ENCODE measurements at places on chromosomes 1 and 21.

DNA sequence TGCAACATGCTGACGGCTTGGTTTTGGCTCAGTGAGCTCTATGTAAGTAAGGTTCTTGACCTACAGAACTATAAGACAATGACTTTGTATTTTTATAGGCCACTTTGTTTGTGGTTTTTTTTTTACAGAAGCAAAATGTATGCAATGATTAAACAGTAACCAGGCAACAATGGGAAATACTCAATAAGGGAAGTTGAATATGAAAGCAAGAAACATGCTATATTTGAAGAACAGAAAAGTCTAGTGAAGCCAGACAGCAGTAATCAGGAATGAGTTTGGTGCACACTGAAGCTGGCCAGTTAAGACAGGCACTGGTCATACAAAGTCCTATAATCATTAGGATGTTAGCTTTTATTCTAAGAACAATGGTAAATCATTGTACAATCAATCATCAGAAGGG, 1926.8 kb downstream of the NCAM2 start:
- DNase-seq = no peak

- no peak for DNase-seq
Observed at GRCh38 chr1:174692313-174692712, 244.5 kb downstream of the GPR52 start.

DNA sequence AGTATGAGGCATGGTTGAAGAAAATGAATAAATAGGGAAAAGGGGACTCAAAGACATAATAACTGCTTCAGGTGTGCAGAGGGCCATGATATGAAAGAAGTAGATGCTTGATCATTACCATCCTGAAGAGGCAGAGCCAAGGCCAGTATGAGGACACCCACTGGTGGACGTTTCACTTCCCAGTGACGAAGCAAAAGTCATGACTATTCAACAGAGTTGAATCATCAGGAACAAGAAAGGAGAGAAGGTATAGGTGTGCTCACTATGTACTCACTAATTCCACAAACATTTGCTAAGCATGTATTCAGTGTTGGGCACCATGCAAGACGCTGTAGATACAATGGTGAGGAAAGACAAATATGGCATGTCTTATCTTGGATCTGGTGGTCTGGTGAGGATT, 319.2 kb upstream of the RUNX1 start:
- DNase-seq = no peak

GRCh38 chr1:116934586-116935207, 25.0 kb downstream of the PTGFRN start:
- no peak for DNase-seq

DNA sequence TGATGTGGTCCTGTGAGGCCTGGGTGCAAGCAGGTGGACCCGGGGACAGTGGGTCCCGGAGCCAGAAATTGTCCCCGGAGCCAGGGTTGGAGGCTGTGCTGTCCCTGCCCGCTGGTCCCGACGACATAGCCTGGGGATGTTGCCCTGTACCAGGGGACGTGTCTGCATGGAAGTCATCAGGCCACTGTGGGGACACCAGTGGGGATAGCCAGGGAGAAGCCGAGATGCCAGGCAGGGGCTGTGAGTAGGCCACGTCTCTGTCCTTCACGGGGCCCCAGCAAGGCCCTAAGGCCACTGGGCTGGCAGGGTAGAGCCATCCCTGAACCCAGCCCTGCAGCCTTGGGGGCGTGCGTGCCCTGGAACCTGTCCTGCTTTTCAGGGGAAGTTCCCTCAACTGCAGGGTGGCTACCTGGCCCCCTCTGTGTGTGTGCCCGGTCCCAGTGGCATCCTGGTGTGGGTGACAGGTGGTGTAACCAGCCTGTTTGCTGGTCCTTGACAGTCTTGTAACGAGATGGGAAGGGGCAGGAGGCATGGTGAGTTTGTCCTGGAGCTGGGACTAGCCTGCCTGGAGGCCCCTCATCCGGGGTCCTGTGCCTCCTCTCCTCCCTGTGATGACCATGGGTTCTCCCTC, 73.2 kb downstream of the OBSCN start:
- no peak for DNase-seq

GRCh38 chr1:159066108-159066507, 10.5 kb downstream of the AIM2 start:
- no peak for DNase-seq

GRCh38 chr21:42474043-42474831, 21.8 kb downstream of the RSPH1 start:
- DNase-seq = no peak

DNA sequence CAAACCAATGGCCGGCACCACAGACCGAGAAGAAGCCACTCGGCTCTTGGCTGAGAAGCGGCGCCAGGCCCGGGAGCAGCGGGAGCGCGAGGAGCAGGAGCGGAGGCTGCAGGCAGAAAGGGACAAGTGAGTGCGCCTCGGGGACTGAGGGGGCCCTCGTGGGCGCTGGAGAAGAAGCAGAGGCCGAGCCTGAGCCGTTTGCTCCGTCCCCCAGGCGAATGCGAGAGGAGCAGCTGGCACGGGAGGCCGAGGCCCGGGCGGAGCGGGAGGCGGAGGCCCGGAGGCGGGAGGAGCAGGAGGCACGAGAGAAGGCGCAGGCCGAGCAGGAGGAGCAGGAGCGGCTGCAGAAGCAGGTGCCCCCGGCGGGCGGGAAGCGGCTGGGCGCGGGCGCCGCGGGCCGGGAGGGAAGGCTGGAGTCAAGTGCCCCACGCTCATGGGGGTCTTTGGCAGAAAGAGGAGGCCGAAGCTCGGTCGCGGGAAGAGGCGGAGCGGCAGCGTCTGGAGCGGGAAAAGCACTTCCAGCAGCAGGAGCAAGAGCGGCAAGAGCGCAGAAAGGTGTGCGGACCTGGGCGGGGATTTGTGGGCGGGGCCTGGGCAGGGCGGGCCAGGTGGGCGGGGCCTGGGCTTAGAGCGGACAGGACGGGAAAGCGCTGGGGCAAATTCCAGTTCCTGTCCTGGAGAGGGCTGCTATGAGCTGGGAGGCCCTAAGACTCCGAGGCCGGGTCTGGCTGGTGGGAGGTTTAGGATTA, 22.7 kb downstream of the MAP7D1 start:
- no peak for DNase-seq

DNA sequence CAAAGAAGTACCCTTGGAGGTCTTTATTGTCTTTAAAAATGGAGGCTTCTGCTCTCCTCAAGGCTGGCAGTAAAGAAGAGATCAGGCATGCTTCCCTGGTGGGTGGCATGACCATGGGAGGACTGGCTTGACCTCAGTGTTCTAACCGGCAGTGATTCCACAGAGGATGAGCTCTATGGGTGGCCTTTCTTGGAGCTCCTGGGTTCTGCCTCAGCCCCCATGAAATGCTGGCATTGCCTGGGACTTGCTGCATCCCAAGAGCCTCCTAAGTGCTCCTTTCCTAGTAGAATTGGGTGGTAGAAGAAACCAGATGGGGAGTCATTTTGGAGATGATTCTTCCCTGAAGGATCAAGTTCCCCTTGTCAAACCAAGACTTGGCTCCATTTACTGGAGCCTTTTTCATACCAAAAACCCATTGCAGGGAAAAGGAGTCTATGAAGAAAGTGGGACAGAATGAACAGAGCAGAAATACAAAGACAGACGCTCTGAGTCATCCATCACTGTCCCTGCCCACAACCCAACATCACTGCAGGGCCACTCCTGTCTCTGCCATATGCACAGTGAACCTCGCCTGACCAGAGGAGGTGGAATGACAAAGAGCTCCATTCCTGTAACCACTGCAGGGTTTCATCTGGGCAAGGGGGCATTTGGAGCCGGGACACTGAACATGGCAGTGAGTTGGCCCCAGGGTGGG, 42.4 kb downstream of the RIMS3 start:
- DNase-seq = no peak

GRCh38 chr1:165612062-165612461, 19.0 kb upstream of the MGST3 start:
- no peak for DNase-seq

- DNase-seq = no peak
Observed at GRCh38 chr1:240282061-240282830, 190.6 kb downstream of the FMN2 start.

GRCh38 chr1:80894921-80895320, 905.8 kb upstream of the ADGRL2 start:
- no peak for DNase-seq

DNA sequence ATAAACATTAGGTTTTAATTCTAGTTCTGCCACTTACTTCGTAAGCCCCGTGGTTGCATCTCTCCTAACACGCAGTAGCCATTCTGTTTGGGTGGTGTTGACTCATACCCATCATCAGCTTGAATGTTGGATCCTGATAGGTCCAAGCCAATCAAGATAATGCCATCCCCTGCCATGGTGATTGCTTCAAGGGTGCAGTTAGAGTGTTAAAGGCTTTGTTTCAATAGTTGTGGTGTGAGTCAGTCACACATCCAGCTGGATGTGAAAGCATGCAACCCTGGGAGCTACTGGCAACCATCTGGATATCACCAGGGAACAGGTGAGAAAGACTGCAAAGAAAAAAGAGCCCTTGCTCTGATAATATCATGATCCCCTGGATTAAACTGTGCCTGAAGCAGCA, 69.1 kb downstream of the OMA1 start:
- DNase-seq = no peak

GRCh38 chr1:17123196-17124045, 4.2 kb upstream of the PADI2 start:
- no peak for DNase-seq

GRCh38 chr1:36304970-36305914, 926 bp upstream of the SH3D21 start:
- DNase-seq = no peak

GRCh38 chr1:58727364-58727763, 27.5 kb upstream of the MYSM1 start:
- no peak for DNase-seq

- no peak for DNase-seq
Observed at GRCh38 chr1:212353181-212353580, 61.5 kb downstream of the PACC1 start.

- no peak for DNase-seq
Observed at GRCh38 chr1:101233495-101233894, 3.3 kb upstream of the S1PR1 start.

GRCh38 chr1:99266726-99267125, 2.4 kb downstream of the PLPPR4 start:
- no peak for DNase-seq

GRCh38 chr1:83900524-83900923, 98.4 kb downstream of the TTLL7 start:
- no peak for DNase-seq

DNA sequence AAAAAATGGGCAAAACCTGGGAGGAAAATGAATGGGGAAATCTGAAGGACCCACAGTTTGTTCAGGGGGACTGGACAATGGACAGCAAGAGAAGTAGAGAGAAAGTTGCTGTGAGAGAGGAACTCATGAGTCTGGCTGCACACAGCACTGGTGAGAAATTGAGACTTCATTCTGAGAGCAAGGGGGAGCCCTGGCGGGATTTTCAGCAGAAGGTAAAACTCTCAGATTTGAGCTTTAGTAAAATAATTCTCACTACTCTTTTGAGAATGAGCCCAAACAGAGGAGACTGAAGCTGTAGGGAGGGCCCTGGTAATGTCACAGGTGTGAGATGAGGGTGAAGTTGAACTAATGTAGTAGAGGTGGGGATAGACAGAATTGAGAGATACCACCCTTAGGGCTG, 438.6 kb downstream of the OMA1 start:
- no peak for DNase-seq
